ENCODE measurements at places on chromosomes 12 and 14.

DNA sequence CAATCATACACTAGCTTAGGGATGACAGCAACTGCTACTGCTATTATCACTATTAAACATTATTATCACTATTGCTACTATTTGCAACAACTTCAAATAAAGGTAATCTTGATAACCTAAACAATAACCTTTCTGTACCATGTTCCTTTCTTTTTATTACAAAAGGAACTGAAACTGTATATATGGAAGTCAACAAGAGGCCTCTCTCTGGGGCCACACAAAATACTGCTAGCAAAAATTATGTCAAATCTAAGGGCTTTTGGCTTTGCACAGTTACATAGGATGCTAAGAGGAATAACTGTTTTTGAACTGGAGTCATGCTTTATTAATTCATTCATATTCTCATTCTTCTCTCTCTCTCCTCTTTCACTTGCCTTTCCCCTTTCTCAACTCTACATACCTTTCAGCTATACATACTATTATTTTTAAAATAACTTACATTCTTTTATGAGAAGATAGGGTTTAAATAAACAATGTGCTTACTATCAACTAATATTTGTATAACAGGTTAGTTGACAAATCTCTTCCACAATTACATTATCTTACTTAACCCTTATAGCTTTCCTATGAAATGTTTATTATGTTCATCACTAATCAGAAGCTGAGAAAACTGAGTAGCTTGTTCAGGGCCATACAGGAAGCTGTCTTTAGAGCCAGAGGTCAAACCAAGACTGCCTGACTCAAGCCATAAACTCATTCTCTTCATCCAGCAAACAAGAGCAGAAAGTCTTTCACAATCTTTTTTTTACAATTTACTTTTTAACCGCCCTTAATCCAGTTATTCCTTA is 25.7 kb downstream of the SPTSSA start:
- DNase-seq = no peak

DNA sequence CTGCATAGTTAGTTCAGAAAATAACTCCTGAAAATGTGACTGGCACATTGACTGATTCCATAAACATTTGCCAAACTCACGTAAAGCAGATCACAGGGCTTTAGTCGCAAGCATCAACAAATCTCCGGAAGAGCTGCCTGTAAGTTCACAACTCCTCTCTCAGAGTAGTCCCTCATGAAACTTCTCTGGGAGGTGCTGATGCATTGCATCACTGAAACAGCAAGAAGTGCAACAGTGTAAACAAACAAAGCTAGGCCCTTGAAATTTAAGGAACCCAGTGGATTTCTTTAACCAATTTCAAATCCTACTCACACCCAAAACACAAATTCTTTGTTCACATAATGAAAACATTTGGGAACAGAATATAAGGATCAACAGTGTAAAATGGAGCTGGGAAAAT is 1691.7 kb upstream of the FLRT2 start:
- DNase-seq = no peak

- DNase-seq = peak; percentile 55
Measured at GRCh38 chr12:4037747-4038312, 164.6 kb upstream of the PARP11 start.

- no peak for DNase-seq
Measured at GRCh38 chr12:2183556-2184541, 131.1 kb downstream of the CACNA1C start.

- no peak for DNase-seq
Measured at GRCh38 chr12:62401631-62402030, 65.0 kb upstream of the MON2 start.

- no peak for DNase-seq
Measured at GRCh38 chr14:91453744-91454143, 36.1 kb upstream of the CCDC88C start.

- DNase-seq = no peak
Measured at GRCh38 chr12:104602406-104602805, 145.7 kb downstream of the CHST11 start.

DNA sequence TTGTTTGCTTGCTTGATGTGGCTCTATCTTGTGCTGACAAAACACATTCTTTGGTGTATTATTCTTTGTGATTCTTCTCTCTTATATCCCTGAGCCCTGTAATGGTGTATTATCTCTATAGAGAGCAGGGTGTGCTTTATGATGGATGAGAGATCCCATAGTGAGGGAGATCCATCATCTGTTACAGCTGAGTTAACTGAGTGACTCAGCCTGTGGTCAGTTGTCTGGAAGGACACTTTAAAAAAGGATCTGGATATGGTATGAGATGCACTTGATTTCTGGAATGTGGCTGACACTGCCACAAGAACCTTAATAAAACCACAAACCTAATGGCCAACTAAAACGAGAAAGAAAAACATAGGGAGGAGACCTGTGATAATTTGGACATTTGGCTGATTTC is 461.4 kb upstream of the SYT1 start:
- DNase-seq = no peak

DNA sequence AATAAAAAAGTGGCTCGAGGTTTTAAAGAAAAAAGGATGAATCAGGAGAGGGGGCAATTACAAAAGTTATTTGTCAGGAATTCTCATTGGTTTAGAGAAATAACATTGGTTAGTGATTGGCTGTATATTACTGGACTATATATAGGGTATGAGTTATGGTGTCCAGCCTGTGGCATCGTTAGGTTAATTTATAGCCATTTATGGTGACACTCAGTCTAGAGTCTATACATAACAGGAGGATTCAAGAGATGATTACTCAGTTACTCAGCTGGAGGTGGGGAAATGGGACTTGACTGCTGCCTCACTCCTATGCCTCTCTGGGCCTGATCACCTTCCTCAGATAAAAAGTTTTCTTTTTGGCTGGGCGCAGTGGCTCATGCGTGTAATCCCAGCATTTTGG is 25.6 kb upstream of the NFYB start:
- DNase-seq = no peak

DNA sequence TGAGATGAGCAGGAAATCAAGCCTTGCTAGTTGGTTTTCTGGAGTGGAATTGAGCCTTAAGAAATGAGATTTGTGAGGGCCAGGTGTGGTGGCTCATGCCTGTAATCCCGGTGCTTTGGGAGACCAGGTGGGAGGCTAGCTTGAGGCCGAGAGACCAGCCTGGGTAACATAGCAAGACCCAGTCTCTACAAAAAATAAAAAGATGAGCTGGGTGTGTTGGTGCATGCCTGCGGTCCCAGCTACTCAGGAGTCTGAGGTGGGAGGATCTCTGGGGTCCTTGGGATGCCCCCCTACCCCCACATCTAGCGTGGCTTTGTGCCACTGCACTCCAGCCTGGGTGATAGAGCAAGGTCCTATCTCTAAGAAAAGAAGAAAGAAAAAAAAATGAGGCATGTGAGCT is 104.2 kb upstream of the RTL1 start:
- no peak for DNase-seq

DNA sequence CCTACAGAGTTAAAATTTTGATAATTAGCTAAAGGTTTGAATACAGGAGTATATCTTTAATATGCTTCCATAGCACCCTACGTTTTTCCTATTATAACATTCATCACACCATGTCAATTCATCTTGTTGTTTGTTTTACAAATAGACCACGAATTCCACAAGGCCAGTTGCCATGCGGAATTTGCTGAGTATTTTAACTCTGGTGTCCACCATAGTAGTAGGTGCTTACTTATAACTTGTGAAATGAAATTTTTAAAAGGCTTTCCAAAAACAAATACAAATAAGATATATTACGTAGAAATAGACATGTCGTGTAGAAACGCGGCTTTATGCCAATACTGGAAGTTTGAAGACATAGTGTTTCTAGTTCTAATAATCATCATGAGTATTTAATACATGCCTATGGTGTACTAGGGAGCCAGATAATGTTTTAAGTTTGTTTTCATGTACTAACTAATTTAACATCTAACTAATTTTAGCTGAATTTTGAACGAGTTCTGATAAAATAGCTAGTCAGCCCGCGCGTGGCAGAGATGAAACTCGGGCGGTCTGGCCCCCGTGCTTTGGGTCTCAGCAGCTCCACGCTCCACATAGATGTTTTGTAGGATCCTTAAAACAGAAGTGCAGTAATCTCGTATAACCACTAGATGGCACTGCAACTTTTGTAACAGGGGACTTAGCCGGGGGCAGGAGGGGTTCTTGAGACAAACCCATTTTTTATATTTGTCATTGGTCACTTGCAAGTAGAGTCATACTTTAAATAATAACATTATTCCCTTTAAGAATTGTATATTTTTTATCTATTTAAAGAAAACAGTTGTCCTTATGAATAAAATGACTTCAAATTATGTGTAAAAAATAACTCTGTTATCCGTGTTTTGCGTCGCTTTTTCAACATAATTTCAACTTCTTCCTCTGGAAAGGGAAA is 10.2 kb downstream of the CD69 start:
- peak; percentile 51 for DNase-seq

DNA sequence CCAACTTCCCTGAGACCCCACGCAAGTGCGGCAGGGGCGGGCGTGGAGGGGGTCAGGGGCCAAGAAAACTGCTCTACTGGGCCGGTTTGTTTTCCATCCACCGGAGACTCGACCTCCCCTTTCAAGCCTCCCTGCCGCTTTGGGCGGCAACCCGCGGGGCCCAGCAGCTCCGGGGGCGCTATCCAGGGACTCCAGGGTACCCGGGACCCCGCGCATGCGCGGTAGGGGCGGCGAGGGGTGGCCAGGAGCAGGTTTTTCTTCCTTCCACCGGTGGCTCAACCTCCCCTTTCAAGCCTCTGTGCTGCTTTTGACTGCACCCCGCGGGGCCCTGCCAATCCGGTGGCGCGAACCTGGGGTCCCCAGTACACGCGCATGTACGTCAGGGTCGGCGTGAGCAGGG is 323.5 kb downstream of the ALG10 start:
- DNase-seq = no peak

GRCh38 chr12:59850268-59850667 is 254.4 kb downstream of the SLC16A7 start:
- no peak for DNase-seq

DNA sequence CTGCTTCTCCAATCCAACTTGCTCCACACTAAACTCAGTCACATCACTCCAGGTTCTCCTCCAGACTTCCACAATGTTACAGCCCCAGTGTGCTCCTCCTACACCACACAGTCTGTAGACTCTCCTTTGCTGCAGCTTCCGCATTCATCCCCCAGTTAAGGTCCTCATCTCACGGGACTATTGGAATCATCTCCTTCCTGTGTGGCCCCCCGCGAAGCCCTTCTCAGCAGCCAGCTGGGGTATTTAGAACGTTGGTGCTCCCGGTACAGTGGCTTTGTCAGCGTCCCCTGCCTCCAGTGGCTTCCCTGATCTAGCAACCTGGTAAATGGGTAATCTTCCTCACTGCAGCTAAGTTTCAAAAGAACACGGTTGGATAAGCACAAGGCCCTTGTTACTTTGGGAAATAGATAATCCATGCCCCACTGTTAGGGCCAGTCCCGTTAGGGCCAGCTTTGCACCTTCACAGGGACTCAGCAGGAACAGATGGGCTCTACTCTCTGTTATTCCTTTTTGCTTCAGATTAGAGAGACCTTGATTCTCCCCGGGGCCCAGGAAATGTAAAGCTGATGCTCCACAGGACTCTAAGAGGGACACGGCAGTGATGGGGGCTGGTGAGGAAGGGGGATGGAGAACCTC is 823 bp upstream of the TSPAN11 start:
- no peak for DNase-seq

GRCh38 chr14:89667983-89668382 is 250.9 kb upstream of the FOXN3 start:
- no peak for DNase-seq

DNA sequence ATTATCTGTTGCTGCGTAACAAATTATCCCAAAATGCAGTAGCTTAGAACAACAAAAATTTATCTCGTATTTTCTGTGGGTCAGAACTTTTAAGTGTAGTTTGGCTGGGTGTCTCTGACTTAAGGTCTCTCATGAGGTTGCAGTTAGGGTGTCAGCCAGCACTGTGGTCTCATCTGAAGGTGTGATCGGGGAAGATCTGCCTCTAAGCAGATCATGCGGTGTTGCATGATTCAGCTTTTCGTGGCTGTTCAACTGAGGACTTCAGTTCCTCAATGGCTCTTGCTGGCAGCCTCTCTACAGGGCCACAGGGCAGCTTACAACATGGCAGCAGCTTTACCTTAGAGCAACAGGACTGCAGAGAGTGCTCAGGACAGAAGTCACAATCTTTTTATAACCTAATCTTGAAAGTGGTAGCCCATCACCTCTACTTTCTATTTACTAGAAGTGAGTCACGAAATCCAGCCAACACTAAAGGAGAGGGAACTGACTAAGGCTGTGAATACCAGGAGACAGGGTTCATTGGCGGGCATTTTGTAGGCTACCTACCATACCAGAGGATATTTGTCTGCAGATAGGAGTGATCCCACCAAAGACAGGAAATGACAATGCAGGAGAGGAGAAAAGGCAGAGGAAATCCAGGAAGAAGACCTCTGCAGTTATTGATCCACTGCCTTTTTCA is 1.8 kb upstream of the TMPRSS12 start:
- DNase-seq = no peak

DNA sequence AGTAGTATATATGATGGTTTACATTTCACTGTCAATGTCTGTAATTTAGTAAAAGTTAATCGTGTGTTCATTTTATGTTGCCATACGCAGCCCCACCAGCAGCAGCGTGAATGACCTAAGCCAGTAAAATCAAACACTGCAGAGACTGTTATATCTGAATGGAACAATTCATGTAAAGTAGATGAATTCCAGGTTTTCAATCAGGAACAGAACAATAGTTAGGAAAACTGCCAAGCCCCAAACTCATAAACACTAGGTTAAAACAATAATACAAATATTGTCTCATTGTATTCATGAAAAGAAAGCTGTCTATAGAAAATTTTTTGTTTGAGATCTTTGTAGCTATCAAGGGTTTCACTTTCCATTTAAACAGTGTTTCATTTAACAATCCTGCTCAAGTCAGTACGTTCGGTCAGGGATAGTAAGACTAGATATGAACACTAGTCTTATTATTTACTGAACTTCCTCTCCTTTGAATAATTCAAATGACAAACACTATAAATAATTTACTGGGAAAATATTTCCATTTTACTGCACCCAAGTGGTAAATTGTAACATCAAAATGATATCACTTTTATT is 256.8 kb upstream of the FLRT2 start:
- DNase-seq = no peak

DNA sequence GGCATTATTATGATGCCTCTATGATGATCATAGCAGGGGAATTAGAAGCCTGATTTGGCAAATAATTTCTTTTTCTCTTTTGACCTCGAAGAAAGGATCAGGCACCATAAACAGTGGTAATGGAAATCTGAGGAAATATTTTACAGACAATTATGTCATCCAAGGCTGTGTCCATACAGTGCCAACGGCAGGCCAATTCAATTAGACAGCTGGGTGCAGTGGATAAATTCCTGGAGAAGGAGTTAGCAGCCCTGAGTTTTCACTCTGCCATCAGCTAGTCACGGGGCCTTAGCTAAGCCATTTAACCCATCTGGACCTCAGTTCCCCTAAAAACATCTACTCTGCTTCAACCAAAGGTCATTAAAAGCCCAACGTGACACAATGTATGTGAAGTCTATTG is 4.1 kb downstream of the TPH2 start:
- DNase-seq = no peak
